Naive thymus-derived CD8-positive, alpha-beta T cell (primary cell): ENCODE measurements at places on chromosomes 13 and 19.

DNA sequence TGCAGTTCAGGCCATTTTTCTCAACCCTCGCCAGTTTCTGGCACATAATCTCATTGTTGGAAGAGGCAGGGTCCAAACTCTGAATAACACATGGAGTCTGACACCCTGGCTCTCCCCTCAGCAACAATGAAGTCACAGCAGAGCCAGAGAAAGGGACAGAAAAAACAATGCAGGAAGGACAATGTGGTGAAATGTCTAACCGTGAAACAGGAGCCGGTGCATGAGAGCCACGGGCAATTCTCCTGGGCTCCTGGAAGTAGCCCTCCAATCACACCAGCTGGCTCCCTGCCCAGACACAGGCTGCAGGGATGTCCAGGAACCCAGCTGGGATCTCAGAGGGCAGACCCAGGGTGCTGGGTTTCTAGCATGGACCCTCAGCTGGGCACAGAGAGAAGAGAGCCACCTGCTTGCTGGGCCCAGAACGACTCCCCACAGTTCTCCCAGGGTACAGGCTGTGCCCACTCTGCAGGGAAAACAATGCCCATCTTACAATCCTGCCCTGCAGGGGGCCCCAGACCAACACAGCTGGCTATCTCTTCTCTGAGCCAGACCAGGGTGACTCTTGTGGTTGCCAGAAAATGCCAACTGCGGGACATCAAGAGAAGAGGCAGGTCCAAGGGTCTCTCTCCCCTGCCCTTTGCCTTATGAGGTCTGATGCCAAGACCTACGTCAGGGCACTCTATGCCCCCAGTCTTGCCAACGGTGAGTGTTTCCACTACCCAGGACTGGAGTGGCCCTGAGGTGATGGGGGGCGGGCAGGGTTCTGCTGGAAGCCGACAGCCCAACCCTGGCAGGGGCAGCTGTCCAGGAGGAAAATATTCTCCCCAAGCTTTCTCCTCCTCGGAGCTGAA lies 64.5 kb downstream of the CEBPG start:
- DNase-seq: peak; percentile 46

GRCh38 chr19:17101686-17102628 lies 26.4 kb downstream of the MYO9B start:
- no peak for DNase-seq

GRCh38 chr19:6057651-6058517 lies 52.4 kb downstream of the RFX2 start:
- no peak for DNase-seq

GRCh38 chr19:34667349-34668076 lies 9.4 kb downstream of the SCGB2B2 start:
- DNase-seq: no peak

- peak; percentile 5 for DNase-seq
Observed at GRCh38 chr13:113211774-113212173, 2.4 kb downstream of the CUL4A start.

GRCh38 chr19:50258918-50259372 lies 55.5 kb downstream of the MYH14 start:
- no peak for DNase-seq

DNA sequence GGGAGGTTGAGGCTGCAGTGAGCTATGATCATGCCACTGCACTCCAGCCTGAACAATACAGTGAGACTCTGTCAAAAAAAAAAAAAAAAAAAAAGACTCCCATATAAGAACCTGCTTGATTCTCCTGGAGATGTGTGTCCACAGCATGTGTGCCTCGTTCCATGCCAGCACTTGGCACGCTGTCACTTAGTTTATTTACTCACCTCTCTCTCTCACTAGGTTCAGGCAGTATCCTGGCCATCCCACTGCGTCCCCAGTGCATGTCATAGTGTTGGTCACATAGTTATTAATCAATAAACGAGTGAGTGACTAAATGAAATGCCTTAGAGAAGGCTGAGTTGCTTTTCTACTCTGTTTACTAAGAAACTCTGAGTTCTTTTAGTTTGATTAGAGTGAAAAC lies 79.1 kb upstream of the GPR12 start:
- DNase-seq: no peak

- DNase-seq: peak; percentile 66
Observed at GRCh38 chr13:19864746-19865309, 1.4 kb upstream of the ZMYM5 start.

DNA sequence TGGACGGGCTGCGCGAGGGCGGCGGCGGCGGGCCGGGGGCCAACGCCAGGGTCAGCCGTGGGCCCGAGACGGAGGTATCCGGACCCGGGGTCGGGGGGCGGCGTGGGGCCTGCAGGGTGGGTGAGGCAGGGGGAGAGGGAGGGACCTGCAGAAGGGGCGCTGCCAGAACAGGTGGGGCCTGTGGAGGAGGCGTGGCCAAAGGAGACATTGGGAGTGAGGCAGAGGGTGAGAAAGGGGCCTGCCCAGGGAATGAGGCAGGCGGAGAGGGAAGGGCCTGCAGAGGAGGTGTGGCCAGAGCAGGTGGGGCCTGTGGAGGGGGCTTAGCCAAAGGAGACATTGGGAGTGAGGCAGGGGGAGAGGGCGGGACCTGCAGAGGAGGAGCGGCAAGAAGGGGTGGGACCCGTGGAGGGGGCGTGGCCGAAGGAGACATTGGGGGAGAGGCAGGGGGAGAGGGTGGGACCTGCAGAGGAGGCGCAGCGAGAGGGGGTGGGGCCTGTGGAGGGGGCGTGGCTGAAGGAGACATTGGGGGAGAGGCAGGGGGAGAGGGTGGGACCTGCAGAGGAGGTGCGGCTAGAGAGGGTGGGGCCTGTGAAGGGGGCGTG lies 4.2 kb downstream of the PRR36 start:
- DNase-seq: peak; percentile 71

DNA sequence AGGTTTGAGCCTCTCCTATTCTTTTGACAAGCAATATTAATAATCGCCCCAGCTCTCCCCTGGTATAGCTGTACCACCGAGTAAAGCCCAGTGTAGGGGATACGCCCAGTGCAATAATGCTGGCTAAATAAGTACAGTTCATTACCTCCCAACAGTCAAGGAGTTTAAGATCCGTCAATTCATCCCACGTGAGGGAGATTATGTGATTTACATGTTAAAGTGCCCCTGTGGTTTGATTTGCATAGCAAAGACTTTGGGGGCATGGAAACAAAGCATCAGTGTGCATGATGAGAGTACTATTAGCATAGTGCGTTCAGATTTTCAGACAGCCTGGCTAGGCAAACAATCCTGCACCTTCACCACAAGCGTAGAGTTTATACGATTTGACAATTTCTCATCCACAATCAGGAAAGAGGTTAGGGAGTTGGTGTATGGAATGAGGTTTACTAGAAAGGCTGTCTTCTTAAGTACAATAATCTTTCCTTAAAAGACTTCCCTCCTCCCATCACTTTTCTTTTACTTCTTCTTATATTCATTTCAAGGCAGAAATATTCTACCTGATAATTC lies 754.0 kb downstream of the DIAPH3 start:
- DNase-seq: no peak

- DNase-seq: no peak
Observed at GRCh38 chr19:47839411-47839810, 17.7 kb downstream of the CRX start.

DNA sequence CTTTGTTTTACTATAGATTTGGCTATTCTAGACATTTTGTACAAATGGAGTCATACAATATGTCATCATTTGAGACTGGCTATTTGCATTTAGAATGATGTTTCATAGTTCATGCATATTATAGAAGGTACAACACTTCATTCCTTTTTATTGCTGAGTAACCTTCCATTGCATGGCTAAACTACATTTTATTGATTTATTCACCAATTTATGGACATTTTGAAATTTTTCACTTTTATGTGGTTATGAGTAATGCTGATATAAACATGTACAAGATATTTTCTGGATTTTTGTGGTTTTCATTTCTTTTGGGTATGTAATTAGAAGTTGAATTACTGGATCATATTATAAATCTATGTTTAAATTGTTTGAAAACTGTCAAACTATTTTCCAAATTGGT lies 710.3 kb upstream of the SLITRK5 start:
- DNase-seq: no peak

- no peak for DNase-seq
Observed at GRCh38 chr19:6412061-6412446, 12.6 kb downstream of the KHSRP start.

DNA sequence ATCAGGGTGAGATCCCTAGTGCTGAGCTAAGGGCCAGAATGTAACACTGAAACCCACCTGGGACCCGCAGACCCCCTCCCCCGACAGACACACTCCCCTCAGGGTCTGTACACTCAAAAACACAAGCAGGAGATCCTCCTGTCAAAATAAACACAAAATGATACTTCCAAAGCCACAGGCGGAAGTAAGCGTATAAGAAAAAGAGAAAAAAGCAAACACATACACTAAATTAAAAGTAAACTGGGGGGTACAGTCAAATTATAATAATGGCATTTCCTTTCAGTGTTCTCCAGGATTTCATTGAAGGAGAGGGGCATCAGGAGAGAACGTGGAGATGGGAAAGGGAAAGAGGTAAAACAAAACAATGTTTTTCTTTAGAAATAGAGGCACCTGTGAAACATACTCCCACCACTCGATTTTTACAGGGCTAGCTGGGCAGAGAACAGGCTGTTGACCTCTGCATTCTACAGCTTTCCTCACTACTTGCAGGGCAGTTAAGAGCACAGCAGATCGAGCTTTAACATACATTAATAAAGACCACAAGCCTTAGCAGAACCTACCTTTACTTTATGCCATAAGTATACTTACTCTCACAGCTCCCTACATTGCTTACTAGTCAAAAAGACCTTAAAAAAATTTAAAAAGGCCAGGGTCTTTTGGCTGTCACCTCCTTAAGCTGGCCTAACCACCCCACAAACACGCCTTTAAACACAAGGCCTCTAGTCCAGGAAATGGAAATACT lies 5.3 kb downstream of the ZIC5 start:
- DNase-seq: no peak

- DNase-seq: no peak
Observed at GRCh38 chr13:42239161-42239560, 32.8 kb upstream of the AKAP11 start.

DNA sequence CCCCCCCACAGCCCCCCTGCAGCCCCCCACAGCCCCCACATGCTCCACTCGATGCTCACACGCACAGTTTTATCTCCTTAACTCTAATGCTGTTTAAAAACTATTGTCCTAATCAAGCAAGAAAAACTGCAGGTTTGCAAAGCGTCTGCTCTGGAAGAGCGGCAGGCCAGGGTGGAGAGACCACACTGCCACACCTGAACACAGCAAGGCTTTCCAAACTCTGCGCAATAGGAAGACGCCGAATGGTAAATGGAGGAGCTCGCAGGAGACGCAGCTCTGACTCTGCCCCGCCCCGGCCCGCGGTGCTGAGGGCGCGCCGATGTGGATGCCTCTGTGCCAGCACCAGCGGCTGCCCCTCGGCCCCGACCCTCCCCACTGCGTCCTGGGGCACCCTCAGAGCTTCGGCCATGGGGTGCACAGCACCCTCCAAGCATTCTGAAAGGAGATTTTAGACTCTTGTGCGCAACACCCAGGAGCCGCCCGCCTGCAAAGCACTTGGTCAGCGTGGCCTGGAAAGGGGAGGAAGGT lies 32.4 kb downstream of the RASA3 start:
- no peak for DNase-seq

DNA sequence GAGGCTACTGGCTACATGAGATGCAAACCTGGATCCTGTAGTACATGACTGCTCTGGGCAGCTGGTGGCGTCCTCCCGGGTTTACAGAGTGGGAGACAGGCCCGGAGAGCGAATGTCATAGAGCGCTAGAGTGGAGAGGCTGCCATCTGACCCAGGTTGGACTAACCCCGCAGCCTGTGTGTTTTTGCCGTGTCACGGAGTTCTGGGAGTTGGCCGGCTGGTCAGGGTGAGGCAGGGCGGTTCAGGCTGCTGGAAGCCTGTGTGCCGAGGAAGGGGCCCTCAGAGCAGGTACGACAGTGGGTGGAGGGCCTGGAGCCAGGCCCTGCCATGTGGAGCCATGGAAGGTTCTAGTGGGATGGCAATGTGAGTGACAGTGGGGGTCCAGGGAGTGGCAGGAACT lies 12.5 kb downstream of the CRTC1 start:
- no peak for DNase-seq

GRCh38 chr19:47352095-47352494 lies 3.0 kb downstream of the DHX34 start:
- no peak for DNase-seq

DNA sequence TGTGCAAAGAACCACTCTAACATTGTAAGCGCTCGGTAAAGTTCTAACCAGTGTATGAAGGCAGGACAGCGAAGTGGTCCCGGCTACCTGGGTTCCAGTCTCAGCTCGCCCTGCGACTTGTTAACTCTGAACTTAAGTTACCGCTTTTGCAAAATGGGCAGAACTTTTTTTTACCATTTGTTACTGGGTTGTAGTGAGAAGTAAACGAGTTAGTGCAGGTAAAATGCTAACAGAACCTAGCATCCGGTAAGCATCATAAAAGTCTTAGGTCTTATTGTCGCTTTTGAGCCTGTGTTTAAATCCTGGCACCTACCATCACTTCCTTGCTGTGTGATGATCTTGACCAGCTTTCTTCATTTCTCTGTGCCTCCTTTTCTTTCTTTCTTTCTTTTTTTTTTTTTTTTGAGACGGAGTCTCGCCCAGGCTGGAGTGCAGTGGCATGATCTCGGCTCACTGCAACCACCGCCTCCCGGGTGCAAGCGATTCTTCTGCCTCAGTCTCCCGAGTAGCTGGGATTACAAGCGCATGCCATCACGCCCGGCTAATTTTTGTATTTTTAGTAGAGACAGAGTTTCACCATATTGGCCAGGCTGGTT lies 734 bp upstream of the TRMT1 start:
- DNase-seq: no peak

- no peak for DNase-seq
Observed at GRCh38 chr13:46720189-46720588, 76.8 kb downstream of the ESD start.

DNA sequence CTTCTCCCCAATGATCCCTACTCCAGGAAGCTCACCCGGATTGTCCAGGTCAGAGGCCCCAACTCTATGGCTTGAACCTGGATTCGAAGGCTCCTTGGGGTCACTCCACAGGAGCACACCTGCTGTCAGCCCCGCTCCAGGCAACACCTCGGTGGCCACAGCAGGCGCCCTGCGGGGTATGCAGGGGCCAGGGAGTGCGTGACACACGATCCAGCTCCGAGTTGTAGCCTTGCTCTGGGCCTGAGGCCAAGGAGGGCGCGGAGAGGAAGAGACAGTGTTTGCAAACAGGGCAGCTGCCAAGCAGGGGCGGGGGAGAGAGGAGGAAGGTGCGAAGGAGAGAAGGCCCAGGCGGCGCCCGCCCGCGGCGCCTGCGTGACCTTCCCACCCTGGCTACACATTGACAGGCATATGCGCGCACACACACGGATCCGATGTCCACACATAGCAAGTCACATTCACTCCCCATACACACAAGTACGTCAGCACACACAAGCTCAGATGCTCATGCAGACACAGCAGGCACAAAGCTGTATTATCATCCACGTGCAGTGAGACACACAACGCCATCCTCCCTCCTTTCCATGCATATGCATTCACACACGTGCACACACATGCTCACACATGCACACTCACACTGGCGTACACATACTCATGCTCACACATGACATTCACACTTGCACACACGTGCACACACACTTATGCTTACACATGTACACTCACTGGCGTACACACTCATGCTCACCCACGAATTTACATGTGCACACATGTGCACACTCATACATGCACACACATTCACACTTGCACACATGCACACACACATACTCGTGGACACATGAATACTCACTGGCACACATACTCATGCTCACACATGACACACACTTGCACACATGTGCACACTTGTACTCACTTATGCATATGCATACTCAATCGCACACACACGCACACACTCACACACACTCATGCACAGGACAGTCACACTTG lies 10.4 kb downstream of the SBK2 start:
- DNase-seq: no peak

- no peak for DNase-seq
Observed at GRCh38 chr13:37039896-37040295, 19.6 kb downstream of the SUPT20H start.

- no peak for DNase-seq
Observed at GRCh38 chr19:56751078-56751489, 79.5 kb upstream of the ZNF835 start.
